ENCODE measurements at places on chromosomes 1 and 21.

- no peaks in the 10 kb centered on the region for H3K36me3 ChIP-seq
- no peak overlapping the region for H3K4me3 ChIP-seq
- H3K4me1 ChIP-seq, result peaks cover 3% of the 10 kb centered on the region
- peaks cover 4% of the 10 kb centered on the region for H3K27me3 ChIP-seq
Measured at GRCh38 chr1:109319114-109319513, 12.3 kb upstream of the MYBPHL start.

DNA sequence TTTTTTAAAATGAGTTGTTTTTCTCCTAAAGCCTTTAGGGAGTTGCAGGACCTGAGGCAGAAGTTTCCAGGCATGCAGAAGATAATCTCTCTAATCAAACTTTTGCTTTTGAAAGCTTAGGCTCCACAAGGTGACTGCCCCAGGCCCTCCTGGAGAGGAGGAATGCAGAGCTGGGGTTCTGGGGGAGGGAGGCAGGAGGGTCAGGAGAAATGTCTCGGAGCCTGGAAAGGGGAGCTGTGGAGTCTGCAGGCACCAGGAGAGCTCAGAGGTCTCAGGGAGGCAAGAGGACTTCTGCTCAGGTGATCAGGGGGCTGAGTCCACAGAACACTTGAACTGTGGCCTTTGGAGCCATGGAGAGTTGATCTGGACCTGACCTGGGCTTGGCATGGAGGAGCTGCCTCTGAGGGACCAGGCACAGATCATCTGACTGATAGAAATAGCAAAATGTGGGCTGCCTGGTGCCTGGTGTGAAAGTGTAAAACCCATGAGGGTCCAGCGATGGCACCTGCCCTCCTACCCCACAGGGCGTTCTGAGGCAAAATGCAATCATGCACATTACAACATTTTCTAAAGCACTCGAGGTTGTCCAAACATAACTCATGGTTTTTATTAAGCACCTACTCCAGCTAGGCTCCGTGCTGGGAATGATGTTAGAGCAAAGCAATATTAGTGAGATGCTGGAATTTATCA, 10.0 kb upstream of the ABCG1 start:
- no peak for DNase-seq
- no peak overlapping the region for H3K4me3 ChIP-seq
- H3K27me3 ChIP-seq, result peaks cover 36% of the 10 kb centered on the region
- no peaks in the 10 kb centered on the region for H3K4me1 ChIP-seq
- no peak overlapping the region for H3K27ac ChIP-seq

- peaks cover 51% of the 10 kb centered on the region for H3K27me3 ChIP-seq
- no peak for DNase-seq
- H3K4me1 ChIP-seq, result peaks cover 17% of the 10 kb centered on the region
- H3K27ac ChIP-seq, result no peak overlapping the region
- no peak overlapping the region for H3K4me3 ChIP-seq
- H3K36me3 ChIP-seq, result no peaks in the 10 kb centered on the region
Measured at GRCh38 chr1:218351391-218352074, 6.4 kb downstream of the TGFB2 start.

DNA sequence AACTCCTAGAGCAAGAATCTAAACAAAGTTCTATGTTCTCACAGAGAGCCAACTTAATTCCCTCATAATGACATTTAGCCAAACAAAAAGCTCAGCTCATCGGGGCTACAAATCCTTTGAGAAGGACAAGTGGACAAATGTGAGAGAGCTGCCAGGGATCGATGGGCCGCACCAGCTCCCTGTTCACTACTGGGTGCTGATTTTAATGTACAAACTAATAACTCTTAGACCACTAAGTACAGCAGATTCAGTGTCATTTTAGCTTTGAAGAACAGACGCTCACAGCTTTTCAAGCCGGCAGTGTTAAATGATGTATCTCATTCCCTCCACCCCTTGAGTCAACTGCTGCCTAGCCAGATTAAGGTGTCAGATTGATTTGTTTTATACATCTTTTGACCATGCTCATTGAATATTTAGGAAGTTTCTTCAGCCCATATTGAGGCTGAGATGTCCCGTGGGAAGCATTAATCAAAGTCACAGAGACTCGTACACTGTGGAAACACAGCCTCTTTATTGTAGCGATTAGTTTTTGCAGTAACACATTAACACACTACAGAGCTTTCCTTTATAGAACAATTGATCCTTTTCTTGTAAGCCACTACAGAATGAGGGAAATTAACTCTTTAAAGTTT, 21.1 kb downstream of the PROX1 start:
- H3K4me3 ChIP-seq, result no peak overlapping the region
- no peak for DNase-seq
- H3K36me3 ChIP-seq, result no peaks in the 10 kb centered on the region
- no peaks in the 10 kb centered on the region for H3K27me3 ChIP-seq
- no peaks in the 10 kb centered on the region for H3K4me1 ChIP-seq

DNA sequence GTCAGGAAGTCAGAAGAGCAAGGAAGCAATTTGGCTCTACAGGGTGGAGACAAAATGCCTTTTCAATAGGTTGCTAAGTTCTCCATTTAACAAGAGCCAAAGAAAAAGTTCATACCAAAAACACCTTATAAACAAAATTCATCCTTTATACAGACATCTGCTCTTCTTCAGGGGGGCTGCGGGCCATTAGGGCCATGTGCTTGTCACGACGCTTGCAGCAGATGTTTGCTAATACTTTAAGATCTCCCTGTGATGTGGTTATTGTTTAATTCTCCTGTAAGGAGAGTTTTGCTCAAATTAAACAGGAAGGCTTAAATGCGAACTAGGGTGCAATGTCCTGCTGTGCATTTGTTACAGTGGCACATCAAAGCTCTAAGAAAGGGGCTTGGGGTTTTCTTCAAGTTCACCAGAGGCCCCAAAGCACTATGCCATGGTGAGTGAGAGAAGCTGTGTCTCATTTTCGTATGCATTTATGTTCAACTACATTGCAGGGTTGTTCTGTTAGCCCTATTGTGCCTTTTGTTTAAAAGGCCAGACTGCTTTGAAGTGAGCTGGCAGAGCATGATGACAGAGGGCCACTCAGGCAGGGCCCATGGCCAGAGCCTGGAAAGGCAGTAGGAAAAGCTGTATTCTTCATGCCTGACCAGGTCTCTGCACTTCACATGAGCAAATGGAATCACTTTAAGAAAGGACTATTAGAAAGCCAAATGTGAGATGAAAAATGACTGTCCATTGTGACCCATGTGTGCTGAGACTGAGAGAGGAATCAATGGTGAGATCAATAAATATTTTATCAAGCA, 24.8 kb upstream of the NTPCR start:
- DNase-seq, result no peak
- H3K27ac ChIP-seq, result no peak overlapping the region
- peaks cover 6% of the 10 kb centered on the region for H3K27me3 ChIP-seq
- no peak overlapping the region for H3K4me3 ChIP-seq

GRCh38 chr1:233790662-233791371, 113.7 kb upstream of the SLC35F3 start:
- H3K27ac ChIP-seq, result no peak overlapping the region
- H3K4me1 ChIP-seq, result no peaks in the 10 kb centered on the region
- DNase-seq, result no peak
- no peak overlapping the region for H3K4me3 ChIP-seq

GRCh38 chr1:41764656-41765055, 154.1 kb downstream of the HIVEP3 start:
- peaks cover 13% of the 10 kb centered on the region for H3K36me3 ChIP-seq
- DNase-seq, result no peak
- no peak overlapping the region for H3K27ac ChIP-seq
- H3K4me3 ChIP-seq, result no peak overlapping the region
- H3K27me3 ChIP-seq, result no peaks in the 10 kb centered on the region
- no peaks in the 10 kb centered on the region for H3K4me1 ChIP-seq
